ENCODE measurements at places on chromosomes 7 and 10.
A peak's percentile ranks its signal among the peaks of the same experiment; 100 is the strongest.

DNA sequence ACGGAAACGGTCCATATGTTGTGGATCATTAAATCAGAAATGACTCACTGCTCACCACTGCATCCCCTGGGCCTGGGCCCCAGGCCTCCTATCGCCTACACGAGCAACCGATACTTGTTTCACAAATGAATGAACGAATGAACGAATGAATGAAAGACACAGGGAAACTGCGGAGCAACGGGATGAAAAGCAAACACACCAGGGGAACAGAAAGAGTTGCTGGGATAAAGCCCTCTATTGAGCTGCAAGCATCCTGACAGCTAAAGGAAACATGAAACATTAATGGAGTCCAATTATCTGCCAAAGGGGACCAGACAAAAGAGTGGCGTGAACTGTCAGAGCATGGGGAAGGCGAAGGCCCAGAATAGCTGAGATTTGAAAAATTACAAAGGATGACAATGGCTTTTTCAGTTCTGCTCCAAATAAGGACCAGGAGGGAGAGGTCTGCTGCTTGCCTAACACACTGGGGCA is 92.1 kb downstream of the GRB10 start:
- no peaks in the 10 kb centered on the region for H3K27me3 ChIP-seq
- no peaks in the 10 kb centered on the region for H3K4me1 ChIP-seq
- no peak overlapping the region for H3K4me3 ChIP-seq
- H3K36me3 ChIP-seq: no peaks in the 10 kb centered on the region

- H3K4me1 ChIP-seq: no peaks in the 10 kb centered on the region
- no peak for DNase-seq
- H3K27me3 ChIP-seq: no peaks in the 10 kb centered on the region
- H3K36me3 ChIP-seq: no peaks in the 10 kb centered on the region
Observed at GRCh38 chr7:132672200-132672990, 96.1 kb upstream of the PLXNA4 start.

DNA sequence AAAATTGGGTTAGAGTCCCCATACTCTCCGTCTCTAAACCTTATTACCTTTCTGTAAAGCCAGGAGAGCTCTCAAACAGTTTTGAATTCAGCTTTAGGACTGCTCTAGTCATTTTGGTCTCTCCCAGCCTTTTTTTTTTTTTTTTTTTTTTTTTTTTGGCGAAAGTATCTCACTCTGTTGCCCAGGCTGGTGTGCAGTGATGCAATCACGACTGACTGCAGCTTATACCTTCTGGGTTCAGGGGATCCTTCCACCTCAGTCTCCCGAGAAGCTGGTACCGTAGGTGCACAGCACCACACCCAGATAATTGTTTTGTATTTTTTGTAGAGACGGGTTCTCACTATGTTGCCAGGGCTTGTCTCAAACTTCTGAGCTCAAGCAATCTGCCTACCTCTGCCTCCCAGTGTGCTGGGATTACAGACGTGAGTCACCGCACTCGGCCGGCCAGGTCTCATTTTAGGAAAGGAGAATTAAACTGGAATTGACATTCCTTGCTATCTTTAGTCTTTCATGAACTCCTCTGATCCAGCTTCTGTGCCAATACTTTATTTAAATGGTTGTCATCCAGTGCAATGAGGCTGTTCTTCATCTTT is 31.4 kb upstream of the RSU1 start:
- no peaks in the 10 kb centered on the region for H3K36me3 ChIP-seq
- H3K4me1 ChIP-seq: no peaks in the 10 kb centered on the region
- H3K27ac ChIP-seq: no peak overlapping the region
- H3K27me3 ChIP-seq: no peaks in the 10 kb centered on the region
- no peak for DNase-seq

- peaks cover 2% of the 10 kb centered on the region for H3K36me3 ChIP-seq
- H3K27me3 ChIP-seq: no peaks in the 10 kb centered on the region
- no peak for DNase-seq
Observed at GRCh38 chr7:139598642-139599041, 75.2 kb downstream of the CLEC2L start.

GRCh38 chr10:6385665-6386064 is 182.9 kb downstream of the PFKFB3 start:
- no peaks in the 10 kb centered on the region for H3K27me3 ChIP-seq
- H3K36me3 ChIP-seq: peaks cover 22% of the 10 kb centered on the region
- H3K4me3 ChIP-seq: no peak overlapping the region
- peaks cover 26% of the 10 kb centered on the region for H3K4me1 ChIP-seq
- DNase-seq: no peak

DNA sequence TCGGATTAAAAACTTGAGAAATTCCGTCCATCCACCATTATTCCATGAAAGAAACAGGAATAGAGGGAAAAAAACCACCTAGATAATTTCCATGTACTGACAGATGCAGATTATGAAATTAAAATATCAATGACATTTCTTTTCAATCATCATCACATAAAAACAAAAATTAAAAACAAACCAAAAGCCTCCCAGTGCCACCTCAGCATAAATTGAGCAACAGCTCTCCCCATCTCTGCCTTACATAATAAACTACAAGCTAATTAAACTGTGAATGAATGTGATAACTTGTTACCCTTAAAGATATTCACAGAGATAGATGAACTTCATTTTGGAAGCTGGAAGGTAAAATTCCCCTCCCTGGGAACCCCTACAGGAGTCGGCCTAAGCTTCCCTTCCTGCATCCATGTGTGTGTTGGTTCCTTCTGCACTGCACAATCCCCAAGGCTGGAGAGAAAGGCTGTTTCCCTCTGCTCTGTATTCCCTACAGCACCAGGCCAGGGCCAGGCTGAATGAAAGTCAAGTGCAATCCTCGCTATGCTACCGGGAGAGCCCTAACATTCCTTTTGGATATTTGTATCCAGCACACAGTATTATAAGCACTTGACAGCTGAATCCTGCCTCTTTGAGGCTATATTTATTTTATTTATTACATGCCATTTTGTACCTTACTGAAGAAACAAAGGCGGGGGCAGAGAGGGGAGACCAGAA is 8.1 kb downstream of the CCDC6 start:
- peaks cover 71% of the 10 kb centered on the region for H3K4me1 ChIP-seq
- no peak overlapping the region for H3K4me3 ChIP-seq
- no peak overlapping the region for H3K27ac ChIP-seq
- no peak for DNase-seq
- no peaks in the 10 kb centered on the region for H3K27me3 ChIP-seq
- peaks cover 37% of the 10 kb centered on the region for H3K36me3 ChIP-seq

GRCh38 chr10:74347522-74347921 is 196.5 kb downstream of the ADK start:
- DNase-seq: no peak
- peaks cover 2% of the 10 kb centered on the region for H3K4me1 ChIP-seq
- no peak overlapping the region for H3K4me3 ChIP-seq
- H3K27ac ChIP-seq: no peak overlapping the region
- no peaks in the 10 kb centered on the region for H3K27me3 ChIP-seq

- H3K4me3 ChIP-seq: no peak overlapping the region
- no peak for DNase-seq
- peaks cover 3% of the 10 kb centered on the region for H3K4me1 ChIP-seq
- H3K36me3 ChIP-seq: no peaks in the 10 kb centered on the region
- H3K27ac ChIP-seq: no peak overlapping the region
Observed at GRCh38 chr10:28806951-28807759, 129.8 kb downstream of the BAMBI start.

- H3K4me3 ChIP-seq: peak overlapping the region; percentile 60
- peaks cover 10% of the 10 kb centered on the region for H3K4me1 ChIP-seq
- DNase-seq: no peak
- no peak overlapping the region for H3K27ac ChIP-seq
- no peaks in the 10 kb centered on the region for H3K36me3 ChIP-seq
Observed at GRCh38 chr7:4883033-4883371, 514 bp downstream of the RADIL start.

GRCh38 chr7:99094401-99094800 is 49.5 kb downstream of the SMURF1 start:
- peaks cover 16% of the 10 kb centered on the region for H3K4me1 ChIP-seq
- no peak for DNase-seq
- H3K36me3 ChIP-seq: peaks cover 24% of the 10 kb centered on the region
- H3K27me3 ChIP-seq: no peaks in the 10 kb centered on the region

DNA sequence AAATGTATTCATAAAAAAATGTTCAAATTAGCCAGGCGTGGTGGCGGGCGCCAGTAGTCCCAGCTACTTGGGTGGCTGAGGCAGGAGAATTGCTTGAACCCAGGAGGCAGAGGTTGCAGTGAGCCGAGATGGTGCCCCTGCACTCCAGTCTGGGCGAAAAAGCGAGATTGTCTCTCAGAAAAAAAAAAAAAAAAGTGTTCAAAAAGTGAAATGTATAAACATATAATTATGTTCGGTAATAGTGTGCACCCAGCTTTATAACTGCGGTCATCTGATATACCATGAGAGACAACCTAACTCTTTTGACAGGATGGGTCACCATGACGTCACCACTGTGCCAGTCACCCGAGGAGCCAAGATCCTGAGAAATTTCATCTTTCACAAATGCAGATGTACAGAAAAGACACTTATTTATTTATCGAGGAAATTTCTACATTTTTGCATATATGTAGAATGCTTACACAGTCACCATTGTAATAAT is 594 bp upstream of the RP9 start:
- peak overlapping the region; percentile 42 for H3K27ac ChIP-seq
- peak overlapping the region; percentile 77 for H3K4me3 ChIP-seq
- H3K36me3 ChIP-seq: no peaks in the 10 kb centered on the region
- DNase-seq: no peak

- H3K27me3 ChIP-seq: no peaks in the 10 kb centered on the region
- H3K27ac ChIP-seq: no peak overlapping the region
- H3K4me1 ChIP-seq: peaks cover 9% of the 10 kb centered on the region
Observed at GRCh38 chr10:102527546-102527945, 23.8 kb downstream of the SUFU start.

DNA sequence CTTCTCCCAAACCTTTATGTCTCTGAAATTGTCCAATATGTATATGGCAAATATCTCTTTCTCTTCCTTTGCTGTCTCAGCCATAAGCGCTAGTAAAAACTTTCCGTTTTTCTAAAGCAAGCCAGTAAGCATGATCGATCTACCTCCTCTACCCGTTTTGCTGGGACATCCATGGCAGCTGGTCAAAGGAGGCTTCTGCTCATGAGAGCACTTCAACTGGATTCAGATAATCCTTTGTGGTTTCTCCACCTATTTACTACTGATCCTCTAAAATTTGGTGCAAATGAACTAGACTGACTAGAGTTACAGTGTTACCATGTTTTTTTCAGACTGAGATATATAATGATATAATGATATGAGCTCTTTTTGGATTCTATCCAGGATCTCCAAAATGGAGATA is 42.7 kb downstream of the GBF1 start:
- no peak for DNase-seq
- peaks cover 41% of the 10 kb centered on the region for H3K4me1 ChIP-seq
- H3K27me3 ChIP-seq: no peaks in the 10 kb centered on the region
- no peak overlapping the region for H3K4me3 ChIP-seq

- no peak overlapping the region for H3K4me3 ChIP-seq
- no peaks in the 10 kb centered on the region for H3K36me3 ChIP-seq
- no peak for DNase-seq
- no peaks in the 10 kb centered on the region for H3K4me1 ChIP-seq
Observed at GRCh38 chr10:78780551-78780961, 288.2 kb upstream of the ZMIZ1 start.

DNA sequence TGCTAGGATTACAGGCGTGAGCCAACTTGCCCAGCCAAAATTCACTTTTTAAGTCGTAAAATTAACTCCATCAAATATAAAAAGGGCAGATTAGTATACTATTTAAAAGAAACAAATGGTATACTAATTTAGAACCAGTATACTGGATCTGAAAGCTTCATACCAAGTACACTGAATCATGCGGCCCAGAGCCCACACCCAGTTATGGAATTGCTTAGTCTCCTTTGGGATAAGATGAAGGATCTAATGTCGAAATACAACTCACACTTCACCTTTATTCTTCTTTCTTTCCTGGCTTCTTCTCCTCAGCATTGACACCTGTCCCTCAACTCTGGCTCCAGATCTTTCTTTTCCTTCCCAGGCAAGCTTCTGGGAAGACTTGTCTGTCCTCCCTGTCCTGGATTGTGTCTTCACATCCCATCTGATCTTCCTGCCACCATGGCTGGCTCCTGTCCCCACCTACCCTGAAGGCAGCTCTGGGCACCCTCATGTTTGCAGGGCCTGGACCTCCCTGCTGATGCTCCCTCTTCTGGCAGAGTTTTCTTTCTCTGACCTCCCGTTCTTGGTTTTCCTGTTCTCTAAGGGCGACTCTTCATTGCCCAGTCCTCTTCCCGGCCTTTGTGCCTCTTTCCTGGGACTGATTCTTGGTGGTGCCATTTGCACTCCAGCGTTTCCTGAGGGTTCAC is 57.8 kb upstream of the CTBP2 start:
- no peak overlapping the region for H3K27ac ChIP-seq
- no peak overlapping the region for H3K4me3 ChIP-seq
- H3K36me3 ChIP-seq: no peaks in the 10 kb centered on the region
- peaks cover 16% of the 10 kb centered on the region for H3K27me3 ChIP-seq

DNA sequence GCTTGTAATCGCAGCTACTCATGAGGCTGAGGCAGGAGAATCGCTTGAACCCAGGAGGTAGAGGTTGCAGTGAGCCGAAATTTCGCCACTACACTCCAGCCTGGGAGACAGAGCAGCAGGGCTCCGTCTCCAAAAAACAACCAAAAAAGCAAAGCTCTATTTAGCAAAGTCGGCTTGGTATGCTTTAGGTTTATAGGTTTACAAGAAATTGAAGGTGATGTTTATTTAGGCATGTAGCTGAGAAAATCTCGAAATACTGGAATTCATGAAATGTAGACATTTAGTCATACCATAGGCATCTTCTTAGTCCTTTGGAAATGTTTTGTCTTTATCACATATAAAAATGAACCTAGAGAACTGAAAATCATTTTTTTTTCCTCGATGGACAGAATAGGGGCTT is 453.8 kb upstream of the ANKRD30A start:
- H3K4me3 ChIP-seq: no peak overlapping the region
- H3K27me3 ChIP-seq: no peaks in the 10 kb centered on the region
- H3K36me3 ChIP-seq: no peaks in the 10 kb centered on the region
- no peaks in the 10 kb centered on the region for H3K4me1 ChIP-seq
- DNase-seq: no peak
- H3K27ac ChIP-seq: no peak overlapping the region

GRCh38 chr10:114035791-114036190 is 7.9 kb upstream of the ADRB1 start:
- no peak overlapping the region for H3K27ac ChIP-seq
- no peaks in the 10 kb centered on the region for H3K36me3 ChIP-seq
- no peak for DNase-seq
- peaks cover 52% of the 10 kb centered on the region for H3K27me3 ChIP-seq
- no peaks in the 10 kb centered on the region for H3K4me1 ChIP-seq

- DNase-seq: no peak
- H3K27ac ChIP-seq: no peak overlapping the region
- H3K27me3 ChIP-seq: no peaks in the 10 kb centered on the region
- H3K36me3 ChIP-seq: no peaks in the 10 kb centered on the region
Observed at GRCh38 chr10:124996127-124996853, 54.4 kb downstream of the ZRANB1 start.
